ENCODE measurements at places on chromosomes 11 and 22.

DNA sequence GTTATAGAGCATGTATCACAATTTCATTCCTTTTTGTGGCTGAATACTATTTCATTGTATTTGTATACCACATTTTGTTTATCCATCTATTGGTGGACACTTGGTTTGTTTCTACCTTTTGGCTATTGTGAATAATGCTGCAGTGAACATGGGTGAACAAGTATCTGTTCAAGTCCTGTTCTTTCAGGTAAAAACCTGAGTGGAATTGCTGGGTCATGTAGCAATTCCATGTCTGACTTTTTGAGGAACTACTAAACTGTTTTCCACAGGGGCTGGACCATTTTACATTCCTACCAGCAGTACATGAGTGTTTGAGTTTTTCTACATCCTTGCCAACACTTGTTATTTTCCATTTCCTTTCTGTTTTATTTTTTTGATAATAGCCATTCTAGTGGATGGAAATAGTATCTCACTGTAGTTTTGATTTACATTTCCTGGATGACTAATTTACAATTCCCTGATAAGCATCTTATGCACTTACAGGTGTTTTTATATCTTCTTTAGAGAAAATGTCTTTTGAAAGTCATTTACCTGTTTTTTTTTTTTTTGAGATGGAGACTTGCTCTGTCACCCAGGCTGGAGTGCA is 12.2 kb downstream of the CABIN1 start:
- no peak for DNase-seq

GRCh38 chr11:18731441-18731840 is 5.5 kb upstream of the IGSF22 start:
- DNase-seq: no peak

DNA sequence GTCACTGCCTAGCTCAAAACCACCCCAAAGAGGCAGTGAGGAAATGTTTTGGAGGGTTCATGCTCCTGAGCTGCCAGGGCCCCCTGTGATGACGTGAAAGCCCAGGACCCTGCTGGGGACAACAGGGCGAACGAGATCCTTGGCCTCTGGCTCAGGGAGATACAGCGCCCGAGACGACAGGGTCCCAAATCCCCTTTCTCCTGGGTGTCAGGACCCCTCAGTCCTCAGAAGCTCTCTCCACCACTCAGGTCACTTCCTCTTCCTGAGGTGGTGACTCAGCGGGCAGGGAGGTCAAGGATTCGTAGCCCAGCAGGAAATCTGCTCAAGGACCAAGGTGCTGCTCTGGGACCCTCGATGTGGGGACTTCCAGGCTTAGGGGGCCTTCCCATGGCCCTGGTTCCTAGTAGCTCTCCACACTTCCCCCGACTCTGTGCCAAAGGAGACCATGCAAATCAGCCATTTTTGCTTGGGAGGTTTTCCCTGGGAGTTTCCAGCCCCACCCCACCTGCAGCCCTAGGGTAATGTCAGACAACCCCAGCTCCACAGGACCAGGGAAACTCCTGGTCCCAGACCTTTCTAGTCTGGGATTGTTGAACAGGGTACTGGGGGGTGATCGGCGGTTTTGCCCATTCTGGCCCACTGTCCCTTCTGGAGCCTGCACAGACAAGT is 12.8 kb downstream of the BCL9L start:
- no peak for DNase-seq

- no peak for DNase-seq
These were observed 672.5 kb downstream of the BRD1 start for GRCh38 chr22:49155039-49155769.

- DNase-seq: no peak
These were observed 388.7 kb downstream of the NTM start for GRCh38 chr11:131759140-131759539.

- no peak for DNase-seq
These were observed 45.3 kb downstream of the MED15 start for GRCh38 chr22:20552443-20553401.

DNA sequence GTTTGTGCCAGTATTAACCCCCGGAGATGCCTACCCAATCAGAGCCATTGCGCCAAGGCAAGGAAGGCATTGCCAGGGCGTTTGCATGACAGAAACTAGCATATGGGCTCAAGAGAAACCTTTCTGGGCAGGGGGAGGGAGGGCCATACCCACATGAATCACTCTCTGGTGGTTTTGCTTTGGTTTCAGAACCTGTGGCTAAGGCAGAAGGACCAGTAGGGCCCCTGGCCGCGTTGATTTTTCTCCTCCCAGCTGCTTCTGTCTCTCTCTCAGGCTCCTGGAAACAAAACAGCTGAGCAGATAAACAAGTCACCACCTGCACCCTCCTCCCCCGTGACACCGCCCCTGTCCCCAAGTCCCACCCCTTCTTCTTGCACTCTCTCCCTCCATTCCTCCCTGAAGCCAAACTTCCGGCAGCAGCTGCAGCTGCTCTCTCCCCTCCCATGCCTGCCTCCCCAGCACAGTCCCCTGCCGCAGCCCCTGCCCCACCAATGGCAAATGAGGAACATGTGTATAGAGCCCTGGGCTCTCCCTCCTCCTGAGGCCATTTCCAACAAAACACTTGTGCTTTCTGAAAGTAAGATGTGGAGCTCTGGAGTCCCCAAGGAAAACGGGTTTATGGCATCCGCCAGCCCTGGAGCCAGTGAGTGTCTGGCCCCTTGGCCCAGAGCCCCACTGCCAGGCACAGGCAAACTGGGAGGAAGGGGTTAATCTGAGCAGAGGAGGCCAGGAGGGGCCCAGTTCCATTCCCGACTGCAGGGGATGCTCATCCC is 39.0 kb upstream of the ADA2 start:
- DNase-seq: peak; percentile 86

DNA sequence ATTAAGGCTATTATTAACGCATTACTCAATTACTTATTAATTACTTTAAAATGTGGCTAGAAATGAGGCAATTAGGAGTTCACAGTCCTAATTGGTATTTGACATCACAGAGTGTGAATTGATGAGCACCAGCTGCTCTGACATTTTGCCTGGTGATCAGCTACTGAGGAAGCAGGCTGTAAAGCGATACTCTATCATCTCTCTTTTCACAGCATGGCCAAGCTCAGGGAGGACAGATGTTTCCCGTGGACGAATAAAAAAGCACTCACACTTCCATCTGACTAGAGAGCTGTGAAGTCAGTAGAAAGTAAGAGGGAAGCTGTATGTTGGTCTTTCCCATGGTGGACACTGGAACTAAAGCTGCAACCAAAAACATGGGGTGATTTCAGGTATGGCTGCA is 29.1 kb upstream of the SYT9 start:
- no peak for DNase-seq

GRCh38 chr22:17370766-17371432 is 1.6 kb downstream of the CECR2 start:
- DNase-seq: no peak

DNA sequence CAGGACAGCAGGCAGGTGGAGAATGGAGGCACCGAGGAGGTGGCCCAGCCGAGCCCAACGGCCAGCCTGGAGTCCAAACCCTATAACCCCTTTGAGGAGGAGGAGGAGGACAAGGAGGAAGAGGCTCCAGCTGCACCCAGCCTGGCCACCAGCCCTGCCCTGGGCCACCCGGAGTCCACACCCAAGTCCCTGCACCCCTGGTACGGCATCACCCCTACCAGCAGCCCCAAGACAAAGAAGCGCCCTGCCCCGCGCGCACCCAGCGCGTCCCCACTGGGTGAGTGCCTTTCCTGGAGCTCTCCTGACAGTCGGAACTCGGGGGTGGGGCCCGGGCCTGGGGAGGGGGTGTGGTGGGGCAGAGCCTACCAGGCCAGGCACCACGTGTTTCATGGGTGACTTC is 19.7 kb downstream of the MICALL1 start:
- no peak for DNase-seq

DNA sequence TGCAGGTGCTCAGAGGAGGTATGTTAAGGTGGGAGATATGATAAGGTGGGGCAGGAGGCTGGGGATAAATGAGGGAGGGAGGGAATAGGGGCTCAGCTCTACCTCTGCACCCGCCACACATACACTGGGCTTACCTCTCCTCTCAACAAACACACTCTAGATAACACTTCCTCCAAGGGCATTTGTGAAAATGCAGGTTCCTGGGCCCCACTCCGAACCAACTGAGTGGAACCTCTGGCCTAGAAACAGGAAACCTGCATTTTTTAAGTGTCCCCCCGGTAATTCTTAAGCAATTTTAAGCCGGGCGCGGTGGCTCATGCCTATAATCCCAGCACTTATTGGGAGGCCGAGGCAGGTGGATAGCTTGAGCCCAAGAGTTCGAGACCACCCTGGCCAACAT is 46.5 kb upstream of the CD5 start:
- DNase-seq: no peak

- no peak for DNase-seq
These were observed 45.5 kb downstream of the GAB4 start for GRCh38 chr22:16962501-16962900.

DNA sequence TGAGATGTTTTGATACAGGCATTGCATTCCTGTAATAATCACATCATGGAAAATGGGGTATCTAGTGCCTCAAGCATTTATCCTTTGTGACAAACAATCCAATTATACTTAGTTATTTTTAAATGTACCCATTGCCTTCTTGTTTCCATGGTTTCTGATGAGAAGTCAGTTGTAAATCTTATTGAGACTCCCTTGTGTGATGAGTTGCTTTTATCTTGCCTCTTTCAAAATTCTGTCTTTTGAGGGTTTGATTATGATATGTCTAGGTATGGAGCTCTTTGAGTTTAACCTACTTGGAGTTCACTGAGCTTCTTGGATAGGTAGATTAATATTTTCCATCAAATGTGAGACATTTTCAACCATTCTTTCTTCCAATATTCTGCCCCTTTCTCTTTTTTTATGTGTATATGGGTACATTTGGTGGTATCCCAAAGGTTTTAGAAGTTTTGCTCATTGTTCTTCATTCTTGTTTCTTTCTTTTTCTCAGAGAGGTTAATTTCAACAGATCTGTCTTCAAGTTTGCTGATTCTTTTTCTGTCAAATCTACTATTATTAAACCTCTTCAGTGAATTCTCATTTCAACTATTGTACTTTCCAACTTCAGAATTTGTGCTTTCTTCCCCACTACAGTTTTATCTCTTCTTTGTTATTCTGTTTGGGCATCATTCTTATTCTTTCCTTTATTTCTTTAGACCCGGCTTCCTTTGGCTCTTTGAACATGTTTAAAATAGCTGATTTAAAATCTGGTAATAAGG is 13.7 kb downstream of the NAGA start:
- no peak for DNase-seq
